Lung (tissue), 17 donors: ENCODE measurements at places on chromosomes 1 and 21. TPM values are rescaled to one million over a fixed set of nuclear protein-coding genes. Genes with fewer than 3 reads are reported as not detected.

Gene ST6GALNAC5
- 45.8 TPM for total RNA-seq

Gene MROH9
- total RNA-seq: 11.6 TPM

Gene ESPN
- 11.2 TPM for total RNA-seq

Gene OLIG2
- total RNA-seq: 1.1 TPM

Gene DCST1
- total RNA-seq: not detected

Gene CTTNBP2NL
- total RNA-seq: 23.8 TPM

Gene RAD54L
- total RNA-seq: 2.1 TPM

Gene SPRR2G
- not detected for total RNA-seq

Gene PLA2G2A
- 1.8 TPM for total RNA-seq

Gene DPM3
- 99.6 TPM for total RNA-seq

Gene SMIM11
- total RNA-seq: 8.0 TPM

Gene EPHB2
- total RNA-seq: 6.7 TPM

Gene NBPF19
- 50.7 TPM for total RNA-seq

Gene C1orf226
- 7.9 TPM for total RNA-seq

Gene RNF223
- 2.4 TPM for total RNA-seq

Gene MATN1
- 0.57 TPM for total RNA-seq

Gene MLLT11
- total RNA-seq: 1.3 TPM

Gene PLA2G2F
- not detected for total RNA-seq

Gene TRIM58
- total RNA-seq: 2.2 TPM

Gene EXOSC10
- 75.1 TPM for total RNA-seq

Gene IPP
- 16.0 TPM for total RNA-seq

Gene UCK2
- total RNA-seq: 15.3 TPM

Gene PLPPR5
- total RNA-seq: 1.4 TPM

Gene SERINC2
- 55.4 TPM for total RNA-seq

Gene OR2W3
- total RNA-seq: 2.0 TPM

Gene FCRL1
- 3.4 TPM for total RNA-seq

Gene NECTIN4
- total RNA-seq: 11.7 TPM

Gene PCP4L1
- total RNA-seq: 3.6 TPM
